ENCODE measurements at places on chromosomes 7 and 10.

DNA sequence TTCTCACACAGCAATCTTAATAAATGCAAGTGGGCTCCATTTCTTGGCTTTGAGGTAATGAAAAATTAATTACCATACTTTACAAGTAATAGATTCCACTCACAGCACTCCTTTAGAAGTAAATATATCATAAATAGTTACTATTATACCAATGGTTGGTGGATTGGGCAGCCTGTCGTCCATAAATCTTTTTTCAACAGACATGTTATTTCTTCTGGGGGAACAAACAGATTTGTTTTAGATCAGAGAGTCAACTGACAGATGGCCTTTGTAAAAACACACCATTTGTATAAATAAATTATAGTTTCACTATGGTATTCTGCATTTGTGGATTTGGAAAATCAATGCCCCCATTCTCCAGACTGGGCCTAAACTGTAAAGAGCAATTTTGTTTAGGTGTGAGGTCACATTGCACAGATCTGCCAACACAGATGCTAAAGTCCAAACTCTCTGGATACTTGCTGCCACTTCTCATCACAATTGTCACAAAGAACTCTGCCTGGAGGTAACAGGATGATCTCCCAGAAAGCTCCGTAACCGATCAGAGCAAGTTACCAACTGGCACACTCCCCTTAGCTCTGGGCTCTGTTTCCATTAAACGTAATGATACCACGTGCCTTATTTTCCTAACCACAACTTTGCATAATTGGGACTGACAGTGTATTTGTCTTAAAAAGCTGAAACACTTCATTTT is 4.5 kb upstream of the MACROH2A2 start:
- no peak for DNase-seq

GRCh38 chr10:5344746-5345145 is 20.0 kb upstream of the UCN3 start:
- no peak for DNase-seq

DNA sequence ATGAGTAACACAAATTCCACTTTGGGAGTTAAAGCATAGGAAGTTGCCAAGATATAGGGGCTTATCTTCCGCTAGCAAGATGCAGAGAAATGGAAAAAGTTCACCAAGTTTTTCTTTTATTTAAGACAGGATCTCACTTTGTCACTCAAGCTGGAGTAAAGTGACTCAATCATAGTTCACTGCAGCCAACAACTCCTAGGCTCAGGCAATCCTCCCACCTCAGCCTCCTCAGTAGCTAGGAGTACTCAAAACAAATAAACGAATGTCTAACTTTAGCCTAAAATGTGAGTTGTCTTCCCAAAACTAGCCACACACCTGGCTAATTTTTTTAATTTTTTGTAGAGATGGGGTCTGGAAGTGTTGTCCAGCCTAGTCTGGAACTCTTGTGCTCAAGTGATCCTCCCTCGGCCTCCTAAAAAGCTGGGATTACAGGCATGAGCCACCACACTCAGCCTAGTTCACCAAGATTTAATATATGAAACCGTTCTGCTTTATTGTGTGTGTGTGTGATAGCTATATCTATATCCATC is 9.9 kb downstream of the VIM start:
- no peak for DNase-seq

GRCh38 chr7:44935583-44935982 is 43.2 kb downstream of the MYO1G start:
- no peak for DNase-seq

GRCh38 chr10:117350909-117351308 is 24.3 kb downstream of the PDZD8 start:
- DNase-seq = no peak

GRCh38 chr10:101617824-101618568 is 29.9 kb downstream of the DPCD start:
- no peak for DNase-seq

- no peak for DNase-seq
These were observed 27.7 kb downstream of the WAC start for GRCh38 chr10:28560617-28561016.

DNA sequence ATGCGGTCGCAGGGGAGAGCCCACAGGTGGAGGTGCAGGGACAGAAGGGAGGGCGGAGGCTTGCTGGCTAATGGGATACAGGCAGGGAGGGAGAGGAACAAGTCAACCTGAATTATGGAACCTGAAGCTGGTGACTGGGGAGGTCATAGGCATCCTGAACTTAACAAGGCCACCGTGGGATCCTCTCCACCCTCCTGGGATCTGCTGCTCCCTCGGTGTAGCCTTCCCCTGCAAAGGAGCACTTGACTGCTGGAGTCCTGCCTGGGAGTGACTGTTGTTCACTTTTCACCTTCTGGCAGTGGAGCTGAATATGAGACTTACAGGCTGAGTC is 223.1 kb downstream of the GFRA1 start:
- DNase-seq = no peak

- peak; percentile 25 for DNase-seq
These were observed at the start of gene CALY for GRCh38 chr10:133336577-133337369. CALY (minus strand) TSS chr10:133336896; CDS start chr10:133328989, 7,907 bp downstream.

GRCh38 chr7:102415685-102416225 is 17.6 kb upstream of the ORAI2 start:
- no peak for DNase-seq

DNA sequence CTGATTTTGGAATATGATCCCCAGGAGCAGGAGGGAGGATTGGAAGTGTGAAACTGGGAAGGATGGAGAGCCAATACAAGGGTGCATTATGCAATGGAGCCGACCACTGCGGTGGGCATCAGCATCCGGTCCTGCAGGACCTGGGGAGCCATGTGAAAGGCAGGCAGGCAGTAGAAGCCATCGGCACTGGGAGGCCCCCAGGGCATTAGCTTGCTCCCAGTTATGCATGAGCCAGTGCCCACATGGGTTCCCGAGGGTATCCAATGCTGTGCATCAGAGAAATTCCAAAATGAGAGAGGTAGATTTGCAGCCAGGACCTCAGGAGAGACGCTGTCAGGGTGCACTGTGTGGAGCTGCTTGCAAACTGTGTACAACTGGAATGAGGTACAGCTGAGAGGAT is 8.7 kb upstream of the KCP start:
- DNase-seq = no peak

All from midbrain (tissue), 1 donor.